Prostate gland (tissue), 2 donors: ENCODE measurements at places on chromosomes 1 and 21.

DNA sequence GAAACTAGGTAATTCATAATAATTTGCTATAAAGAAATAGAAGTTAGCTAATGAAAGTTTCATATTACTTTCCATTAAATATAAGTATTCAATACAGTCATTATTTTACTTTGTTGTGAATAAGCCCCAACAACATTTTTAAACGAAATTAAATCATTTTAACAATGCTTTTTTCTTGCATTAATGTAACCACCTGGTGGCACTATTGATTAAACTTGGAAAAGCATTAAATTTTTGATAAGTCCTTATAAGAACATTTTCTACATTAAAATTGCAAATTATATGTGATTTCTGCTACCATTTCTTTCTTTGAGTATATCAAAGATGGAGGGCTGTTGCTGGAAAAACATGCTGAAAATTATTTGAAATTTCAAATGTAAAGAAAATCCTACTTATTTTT lies 918.8 kb upstream of the TMPRSS15 start:
- H3K4me3 ChIP-seq, result no peak overlapping the region
- no peaks in the 10 kb centered on the region for H3K4me1 ChIP-seq
- H3K27me3 ChIP-seq, result no peaks in the 10 kb centered on the region
- no peak overlapping the region for H3K27ac ChIP-seq
- no peaks in the 10 kb centered on the region for H3K36me3 ChIP-seq
- no peak for DNase-seq

GRCh38 chr1:83999316-83999819 lies 436 bp upstream of the TTLL7 start:
- no peaks in the 10 kb centered on the region for H3K36me3 ChIP-seq
- H3K27me3 ChIP-seq, result no peaks in the 10 kb centered on the region
- H3K4me3 ChIP-seq, result peak overlapping the region; percentile 72

DNA sequence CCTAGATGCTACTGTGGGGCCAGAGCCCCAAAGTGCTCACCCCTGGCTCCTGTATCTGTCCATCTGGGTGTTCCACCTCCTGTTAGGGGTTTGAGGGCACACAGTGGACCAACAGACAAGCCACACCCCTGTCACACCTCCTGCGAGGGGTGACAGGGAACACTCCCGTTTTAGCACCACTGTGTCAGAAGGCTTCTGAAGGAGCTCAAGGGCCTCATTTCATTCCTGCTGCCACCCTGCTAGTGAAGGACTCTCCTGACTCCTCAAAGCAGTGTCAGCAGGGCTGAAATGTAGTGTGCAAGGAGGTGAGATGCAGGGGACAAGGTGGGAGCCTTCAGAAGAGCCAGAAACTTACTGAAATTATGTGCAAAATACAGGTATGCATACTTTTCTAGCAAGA lies 174.6 kb downstream of the GPATCH2 start:
- DNase-seq, result no peak
- no peaks in the 10 kb centered on the region for H3K4me1 ChIP-seq
- no peaks in the 10 kb centered on the region for H3K36me3 ChIP-seq
- H3K27me3 ChIP-seq, result no peaks in the 10 kb centered on the region

- H3K27ac ChIP-seq, result no peak overlapping the region
- no peaks in the 10 kb centered on the region for H3K27me3 ChIP-seq
- H3K4me3 ChIP-seq, result no peak overlapping the region
- DNase-seq, result no peak
These were observed 2.6 kb upstream of the PDC start for GRCh38 chr1:186463511-186463910.

DNA sequence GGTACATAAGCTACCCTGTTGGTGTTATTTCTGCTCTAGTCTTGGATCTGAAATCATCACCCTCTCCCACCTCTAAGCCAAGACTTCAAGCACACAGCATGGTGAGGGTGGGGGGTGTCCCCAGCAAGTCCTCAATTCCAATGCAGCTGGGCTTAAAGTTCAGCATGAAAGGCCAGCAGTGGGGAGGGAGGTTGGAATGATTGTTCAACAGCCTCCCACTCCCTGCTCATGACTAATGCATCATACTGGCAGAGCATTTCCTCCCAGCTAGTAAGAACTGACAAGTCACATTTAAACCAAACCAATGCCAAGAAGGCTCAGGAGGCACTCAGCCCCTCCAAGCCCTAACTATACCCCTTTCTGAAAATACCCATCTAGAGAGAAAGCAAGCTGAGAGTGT lies 50.1 kb downstream of the TIAM1 start:
- H3K27me3 ChIP-seq, result no peaks in the 10 kb centered on the region
- DNase-seq, result no peak
- H3K36me3 ChIP-seq, result no peaks in the 10 kb centered on the region

- no peaks in the 10 kb centered on the region for H3K27me3 ChIP-seq
- H3K36me3 ChIP-seq, result no peaks in the 10 kb centered on the region
- H3K4me3 ChIP-seq, result no peak overlapping the region
- no peak for DNase-seq
- no peak overlapping the region for H3K27ac ChIP-seq
These were observed 27.7 kb downstream of the AGO3 start for GRCh38 chr1:35958558-35958957.

DNA sequence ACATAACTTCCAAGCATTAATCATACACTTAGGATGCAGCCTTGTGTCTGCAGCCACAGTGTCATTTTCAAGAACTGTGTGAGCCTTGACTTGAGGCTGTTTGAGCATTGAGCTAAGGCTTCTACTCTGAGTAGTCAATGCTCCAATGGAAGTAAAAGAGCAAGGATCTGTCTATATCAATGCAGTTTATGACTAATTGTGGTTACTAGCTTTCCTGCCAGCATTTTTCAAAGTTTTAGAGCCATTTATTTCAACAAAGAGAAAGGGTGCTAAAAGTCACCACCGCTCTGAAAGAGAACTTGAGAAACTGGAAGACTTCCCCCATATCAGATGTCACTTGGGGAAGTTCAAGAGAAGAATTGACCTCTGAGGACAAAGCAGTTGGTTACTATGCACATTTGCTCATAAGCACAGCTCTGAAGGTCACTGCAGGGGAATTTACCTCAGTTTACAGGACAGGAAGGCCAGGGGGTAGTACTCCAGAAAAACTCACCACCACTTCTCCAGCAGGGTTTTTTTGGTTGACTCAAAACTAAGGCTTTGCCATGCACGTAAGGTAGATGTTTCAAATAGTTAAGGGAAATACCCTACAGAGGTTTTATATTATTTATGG lies 24.5 kb upstream of the RGS1 start:
- no peak overlapping the region for H3K27ac ChIP-seq
- no peak for DNase-seq
- H3K27me3 ChIP-seq, result no peaks in the 10 kb centered on the region
- no peaks in the 10 kb centered on the region for H3K36me3 ChIP-seq
- no peak overlapping the region for H3K4me3 ChIP-seq
- no peaks in the 10 kb centered on the region for H3K4me1 ChIP-seq

DNA sequence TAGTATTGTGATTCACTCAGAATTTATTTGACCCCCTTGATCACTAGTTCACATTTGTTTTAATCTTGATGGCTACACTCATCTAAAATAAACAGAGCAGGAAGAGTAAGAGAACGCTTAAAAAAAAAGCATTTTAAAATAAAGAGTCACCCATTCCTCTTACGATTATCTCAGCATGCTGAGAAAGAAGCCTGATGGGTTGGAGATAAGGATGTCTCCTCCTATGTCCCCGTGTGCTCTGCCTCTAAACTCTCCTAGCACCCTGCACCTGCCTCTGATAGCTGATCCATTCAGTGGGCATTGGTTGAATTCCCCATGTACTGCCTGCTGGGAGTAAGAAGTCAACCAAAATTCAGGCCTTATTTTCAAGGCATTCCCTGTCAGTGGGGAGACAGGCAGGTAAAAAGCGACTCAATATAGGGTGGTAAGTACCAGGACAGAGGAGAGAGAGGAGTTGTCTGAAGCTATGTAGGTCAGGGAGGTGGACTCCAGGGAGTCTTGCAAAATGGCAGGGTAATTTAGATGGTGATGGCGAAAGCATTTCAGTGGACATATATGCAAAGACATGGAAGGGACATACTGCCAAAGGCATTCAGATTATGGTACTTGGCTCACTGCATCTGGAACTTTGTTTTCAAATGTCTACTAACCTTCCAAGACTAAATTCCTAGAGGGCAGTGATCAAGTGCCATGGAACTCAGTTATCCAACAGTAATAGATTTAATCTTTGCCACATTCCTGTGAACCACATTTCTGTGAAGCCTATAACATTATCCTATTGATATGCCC lies 18.4 kb downstream of the ELAVL4 start:
- H3K4me3 ChIP-seq, result no peak overlapping the region
- no peaks in the 10 kb centered on the region for H3K4me1 ChIP-seq
- peaks cover 1% of the 10 kb centered on the region for H3K27me3 ChIP-seq
- H3K36me3 ChIP-seq, result no peaks in the 10 kb centered on the region
- DNase-seq, result no peak
